Mucosa of gallbladder (tissue), 1 donor: ENCODE measurements at places on chromosomes 16 and 17. TPM values are rescaled to one million over a fixed set of nuclear protein-coding genes. Genes with fewer than 3 reads are reported as not detected.

Gene CES3
- 5.2 TPM for total RNA-seq

Gene CMTM2
- total RNA-seq: not detected

Gene PLD6
- total RNA-seq: 6.4 TPM

Gene SLFN12
- total RNA-seq: 16.0 TPM

Gene TMC6
- total RNA-seq: 43.9 TPM

Gene NHLRC4
- 1.2 TPM for total RNA-seq

Gene ZNF200
- 7.6 TPM for total RNA-seq

Gene PITPNM3
- 15.2 TPM for total RNA-seq

Gene USP31
- total RNA-seq: 6.6 TPM

Gene MPRIP
- 263 TPM for total RNA-seq

DNA sequence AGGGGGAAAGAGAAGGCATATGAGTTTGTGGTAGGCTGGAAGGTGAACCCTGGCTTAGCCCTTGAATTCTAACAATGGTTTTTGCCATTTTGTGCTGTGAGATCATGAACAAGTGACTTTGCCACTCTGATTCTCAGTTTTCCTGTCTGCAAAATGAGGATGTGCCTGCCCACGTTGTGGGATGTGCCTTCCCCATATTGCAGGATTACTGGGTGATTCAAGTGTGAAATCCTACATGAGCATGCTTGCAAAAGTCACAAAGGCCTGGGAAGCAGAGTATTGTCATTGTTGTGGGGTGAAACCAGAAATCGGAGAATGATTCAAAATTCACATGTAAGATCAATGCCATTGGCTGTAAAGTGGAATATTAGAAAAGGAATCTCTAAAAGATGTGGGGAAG, 28.6 kb upstream of the TVP23A start:
- DNase-seq: no peak

- DNase-seq: peak; percentile 29
Observed at GRCh38 chr16:15856901-15857698, at the start of gene MYH11. Gene MYH11, minus strand, starts transcription at chr16:15857028. Its CDS starts 18,776 bp downstream, at chr16:15838252.

DNA sequence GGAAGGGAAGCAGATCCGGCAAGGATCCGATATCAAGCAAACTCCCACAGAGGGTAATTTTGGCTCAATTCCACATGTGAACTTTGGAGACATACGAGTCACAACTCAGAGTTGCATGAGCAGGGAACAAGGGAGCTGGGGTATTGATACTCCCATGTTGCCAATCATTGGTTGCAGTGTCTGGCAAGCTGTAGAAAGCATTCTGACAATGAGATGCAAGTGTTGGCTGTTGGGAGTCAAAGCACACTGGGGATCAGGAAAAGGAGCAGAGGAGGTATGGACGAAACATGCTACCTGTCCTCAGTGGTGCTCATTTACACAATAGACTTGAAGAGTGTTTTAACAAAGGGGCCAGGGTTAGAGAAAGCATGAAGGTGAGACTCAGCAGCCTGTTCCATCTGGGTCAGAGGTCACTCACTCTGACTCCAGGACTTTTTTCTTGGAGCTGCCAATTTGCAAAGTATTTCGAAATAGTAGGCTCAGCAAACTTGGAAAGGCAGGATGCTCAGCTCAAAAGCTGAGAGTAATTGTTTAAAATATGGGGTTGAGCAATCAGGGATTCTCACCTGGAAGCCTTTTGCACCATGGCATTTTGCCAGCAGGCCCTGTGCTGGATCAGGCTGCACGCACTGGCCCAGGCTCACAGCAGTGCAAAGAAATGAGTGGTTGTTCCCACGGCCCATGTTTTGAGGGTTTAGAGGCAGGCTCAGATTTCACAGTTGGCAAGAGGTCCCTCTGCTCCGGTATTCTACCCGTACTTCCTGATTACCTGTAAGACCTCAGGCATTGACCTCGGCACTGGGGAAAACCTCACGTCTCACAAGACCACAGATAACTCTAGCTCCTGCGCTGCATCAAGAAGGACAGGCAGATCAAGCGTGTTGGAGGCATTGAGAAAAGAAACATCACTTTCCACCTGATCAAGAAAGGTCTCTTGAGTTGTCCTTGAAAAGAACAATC, 17.6 kb upstream of the NKD1 start:
- no peak for DNase-seq

GRCh38 chr17:45852535-45853297, 8.0 kb downstream of the SPPL2C start:
- DNase-seq: peak; percentile 58

DNA sequence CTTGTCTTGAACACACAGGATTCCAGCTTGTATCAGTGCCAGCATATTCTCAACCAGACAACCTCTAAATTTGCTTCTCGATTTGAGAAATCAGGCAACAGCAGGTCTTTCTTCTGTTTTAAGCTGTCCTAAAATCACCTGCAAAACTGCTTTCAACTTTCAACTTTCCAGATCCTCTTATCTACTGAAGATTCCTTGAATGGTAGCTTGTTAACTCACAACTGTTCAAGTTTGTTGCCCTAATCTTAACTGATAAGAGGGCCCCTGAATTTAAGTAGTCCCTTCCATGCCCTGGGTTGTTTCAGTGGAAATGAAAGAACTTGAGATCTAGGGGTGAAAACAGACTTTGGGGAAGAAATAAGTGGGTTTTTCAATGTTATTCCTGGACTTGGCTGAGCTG, 57.2 kb downstream of the CHD9 start:
- DNase-seq: no peak

- DNase-seq: no peak
Observed at GRCh38 chr16:30853758-30854157, 40.1 kb downstream of the BCL7C start.

- no peak for DNase-seq
Observed at GRCh38 chr16:55655897-55656681, at the start of gene SLC6A2. Gene SLC6A2, plus strand, starts transcription at chr16:55655988. Its CDS starts 707 bp downstream, at chr16:55656695.

GRCh38 chr16:79639576-79640311, 39.2 kb upstream of the MAF start:
- peak; percentile 15 for DNase-seq

DNA sequence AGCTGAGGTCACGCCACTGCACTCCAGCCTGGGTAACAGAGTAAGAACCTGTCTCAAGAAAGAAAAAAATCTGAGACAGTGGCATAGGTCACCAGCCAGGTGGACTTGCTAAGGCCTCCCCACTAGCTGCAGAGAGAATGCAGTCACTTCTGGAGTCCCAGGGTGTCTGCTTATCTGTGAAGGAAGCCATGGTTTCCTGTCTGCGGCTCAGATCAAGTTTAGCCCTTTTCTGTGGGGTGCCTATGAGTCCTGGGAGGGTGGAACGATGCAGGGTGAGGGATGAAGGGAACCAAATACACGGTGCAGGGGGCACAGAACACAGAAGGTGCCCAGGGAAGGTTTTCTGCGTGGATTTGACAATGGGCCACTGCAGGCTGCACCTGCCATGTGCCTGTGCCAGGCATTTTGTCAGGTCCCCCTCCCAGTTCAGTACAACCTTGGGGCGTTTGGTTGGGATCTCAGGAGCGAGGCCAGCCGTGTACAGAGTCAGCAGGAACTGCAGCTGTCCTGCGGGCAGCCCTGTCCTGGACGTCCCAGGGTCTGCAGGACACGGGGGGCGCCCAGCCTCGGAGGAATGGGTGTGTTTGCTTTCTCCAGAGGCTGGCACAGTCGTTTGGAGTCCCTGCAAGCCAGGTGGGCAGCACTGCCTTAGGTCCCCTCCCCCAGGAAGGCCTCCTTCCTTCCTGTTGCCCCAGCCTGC, 41.8 kb downstream of the RAB11FIP4 start:
- no peak for DNase-seq

DNA sequence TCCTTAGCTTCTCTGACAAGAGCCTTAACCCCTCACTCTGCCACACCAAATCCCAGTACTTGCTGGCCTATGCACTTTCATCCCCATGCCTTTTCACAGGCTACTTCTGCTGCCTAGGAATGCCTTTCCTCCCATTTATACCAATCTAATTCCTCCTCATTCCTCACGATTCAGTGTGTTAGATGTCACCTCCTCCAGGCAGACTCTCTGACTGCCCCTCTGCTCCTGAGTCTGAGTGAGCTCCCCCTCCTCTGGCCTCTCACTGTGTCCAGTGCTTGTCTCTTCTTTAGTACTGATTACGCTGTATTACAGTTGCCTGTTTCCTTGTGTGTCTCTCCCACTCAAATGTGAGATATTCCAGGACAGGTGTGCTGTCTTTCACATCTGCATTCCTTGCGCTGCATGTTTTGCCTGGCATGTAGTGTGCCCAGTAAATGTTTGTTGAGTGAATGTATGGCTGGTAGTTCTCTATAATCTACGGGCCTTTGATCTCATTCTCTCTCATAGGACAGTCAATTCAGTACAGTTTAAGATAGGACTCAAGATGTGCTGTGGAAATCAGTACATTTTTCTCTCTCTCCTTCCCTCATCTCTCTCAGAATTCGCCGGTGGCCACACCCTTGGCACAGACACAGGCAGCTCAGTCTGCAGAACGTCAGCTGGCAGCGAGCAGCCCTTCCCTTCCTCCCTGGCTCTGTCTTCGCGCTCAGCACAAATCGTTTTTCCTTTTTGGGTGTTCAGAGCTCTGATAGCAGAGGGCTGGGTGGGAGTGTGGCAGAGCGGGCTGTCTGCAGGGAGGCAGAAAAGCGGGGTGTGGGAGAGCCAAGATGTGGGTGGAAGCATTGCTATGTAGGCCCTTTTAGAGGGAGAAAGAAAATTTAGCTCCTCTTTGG, 18.5 kb downstream of the ARL4D start:
- peak; percentile 62 for DNase-seq

DNA sequence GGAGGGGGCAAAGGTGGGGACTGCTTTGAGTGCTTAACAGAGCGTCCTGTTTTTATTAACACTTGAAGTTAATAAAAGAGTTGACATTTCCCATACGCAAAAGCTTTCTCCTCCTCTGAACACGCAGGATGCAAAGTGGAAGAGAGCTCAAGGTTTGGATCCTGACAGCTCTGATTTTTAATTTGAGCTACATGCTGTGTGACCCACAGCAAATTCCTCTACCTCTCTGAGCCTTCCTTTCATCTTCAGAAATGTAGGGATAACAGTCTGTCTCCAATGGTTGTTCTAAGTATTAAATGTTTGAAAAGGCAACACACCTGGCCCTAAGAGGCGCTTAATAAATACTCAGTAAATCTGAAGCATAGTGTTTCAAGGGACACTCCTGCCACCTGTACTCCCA, 93.0 kb downstream of the CDYL2 start:
- DNase-seq: no peak

DNA sequence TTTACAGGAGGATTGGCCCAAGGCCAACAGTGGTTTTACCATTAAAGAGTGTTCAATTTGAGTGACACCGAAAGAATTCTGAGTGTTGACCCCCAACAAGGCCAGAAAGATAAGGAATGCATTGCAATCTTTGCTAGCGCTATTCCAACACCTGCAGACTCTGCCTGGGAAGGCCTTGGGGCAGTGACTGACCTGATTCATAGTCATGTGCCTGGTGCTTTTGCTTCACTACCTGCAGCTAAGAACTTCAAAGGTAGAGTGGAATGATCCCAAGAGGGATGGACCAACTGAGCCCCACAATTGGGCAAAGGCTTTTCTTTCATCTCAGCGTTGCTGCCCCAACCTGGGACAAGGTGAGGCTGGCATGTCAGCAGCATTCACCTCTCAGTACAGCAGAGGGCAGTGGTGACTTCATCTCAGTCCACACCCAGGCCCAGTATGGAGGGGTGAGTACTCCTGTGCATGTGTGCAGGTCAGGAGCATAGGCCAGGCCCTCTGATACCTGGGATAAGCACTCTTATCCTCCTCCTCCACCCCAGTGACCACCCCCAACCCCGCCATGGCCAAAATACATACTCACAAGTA, 149.6 kb upstream of the GNAO1 start:
- DNase-seq: no peak

GRCh38 chr16:52912565-52913173, 140.0 kb downstream of the CHD9NB start:
- DNase-seq: peak; percentile 73

DNA sequence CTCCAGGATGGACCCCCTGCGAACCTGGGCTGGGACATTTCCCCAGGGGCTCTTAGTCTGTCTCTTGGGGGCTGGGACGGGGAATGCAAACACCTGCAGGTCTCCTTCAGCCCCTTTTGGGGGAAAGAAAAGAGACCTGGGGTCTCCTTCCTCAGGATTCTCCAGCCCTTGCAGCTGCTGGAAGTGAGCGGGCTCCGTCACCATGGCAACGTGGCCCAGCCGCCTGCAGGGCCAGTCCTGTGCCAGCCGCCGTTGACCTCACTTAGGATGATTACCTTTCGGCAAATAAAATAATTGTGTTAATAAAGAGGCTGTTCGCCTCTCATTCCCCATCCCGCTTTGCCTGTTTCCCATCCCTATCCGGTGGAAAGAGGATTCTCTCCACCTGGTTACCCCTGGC, 25.7 kb downstream of the MRM1 start:
- no peak for DNase-seq

DNA sequence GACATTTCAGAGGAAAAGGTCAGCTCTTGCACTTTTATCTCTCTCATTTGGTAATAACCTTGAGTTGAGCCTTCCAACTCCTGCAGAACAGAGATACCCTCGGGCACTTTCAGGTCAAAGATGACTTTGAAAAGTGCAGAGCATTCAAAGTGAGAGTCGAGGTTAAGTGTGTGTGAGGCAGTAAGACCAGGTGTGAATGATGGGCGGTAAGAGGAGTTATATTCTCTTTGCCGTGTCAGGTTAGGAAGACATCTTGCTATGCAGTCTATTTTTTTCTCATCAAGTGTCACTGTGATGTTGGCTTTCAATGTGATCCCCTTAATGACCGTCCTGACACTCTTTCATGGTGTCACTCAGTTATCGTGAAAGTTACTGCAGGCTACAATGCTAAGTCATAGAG, 248.5 kb downstream of the RBFOX1 start:
- DNase-seq: no peak

DNA sequence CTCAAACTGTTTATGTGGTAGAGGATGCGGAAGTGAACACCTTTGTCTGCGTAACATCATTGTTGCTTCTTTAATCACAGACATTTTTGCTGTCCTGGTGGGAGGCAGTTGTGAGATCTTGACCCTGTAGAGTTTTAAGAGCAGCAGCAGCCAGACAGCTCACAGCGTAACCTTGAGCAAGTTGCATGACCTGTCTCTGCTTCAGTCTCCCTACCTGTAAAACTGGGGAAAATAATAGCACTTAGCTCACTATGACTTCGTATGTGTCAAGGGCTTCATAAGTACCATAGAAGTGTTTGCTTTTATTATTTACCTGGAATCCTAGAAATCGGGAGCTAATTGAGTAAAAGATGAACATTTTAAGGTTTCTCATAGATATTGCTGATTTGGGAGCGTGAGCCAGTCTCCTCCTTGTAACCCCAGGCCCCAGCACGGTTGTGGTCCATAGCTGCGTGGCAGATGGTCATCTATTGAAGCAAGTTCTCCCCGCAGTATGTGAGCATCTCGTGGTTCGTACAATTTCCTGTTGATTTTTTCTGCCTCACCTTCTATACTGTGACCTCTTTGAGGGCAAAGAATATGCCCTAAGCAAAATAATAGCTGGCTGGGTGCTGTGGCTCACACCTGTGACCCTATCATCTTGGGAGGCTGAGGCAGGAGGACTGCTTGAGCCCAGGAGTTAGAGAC, 34.4 kb downstream of the GPRC5B start:
- DNase-seq: no peak

GRCh38 chr17:16988749-16989229, 16.9 kb upstream of the TNFRSF13B start:
- peak; percentile 17 for DNase-seq

DNA sequence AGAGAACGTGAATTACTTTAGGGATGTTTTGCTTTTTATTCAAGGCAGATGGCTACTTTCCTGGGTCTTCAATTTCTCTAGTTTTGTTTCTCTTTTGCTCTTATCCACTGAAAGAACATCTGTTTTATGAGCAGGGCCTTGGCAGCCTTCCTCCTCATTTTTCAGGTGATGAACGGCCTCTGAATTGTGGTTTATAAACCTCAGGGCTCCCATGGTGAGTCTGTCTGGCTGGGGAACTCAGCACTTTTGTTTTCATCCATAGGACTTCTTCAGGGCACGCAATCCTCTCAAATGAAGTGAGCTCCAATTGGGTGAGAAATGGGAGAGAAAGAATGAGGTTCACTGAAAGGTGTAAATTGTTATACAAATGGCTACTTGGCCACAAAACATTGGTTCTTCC, 186.4 kb upstream of the ERCC4 start:
- DNase-seq: no peak
